CD4-positive, CD25-positive, alpha-beta regulatory T cell (primary cell): ENCODE measurements at places on chromosomes 1 and 21. TPM values are rescaled to one million over a fixed set of nuclear protein-coding genes. Genes with fewer than 3 reads are reported as not detected.

CYP4X1 gene
- polyA plus RNA-seq, result not detected

CCDC24 gene
- polyA plus RNA-seq, result 1.8 TPM

ZNF683 gene
- polyA plus RNA-seq, result 0.55 TPM

C1orf87 gene
- not detected for polyA plus RNA-seq

PRELP gene
- polyA plus RNA-seq, result not detected

TMEM234 gene
- 6.2 TPM for polyA plus RNA-seq

CCDC27 gene
- not detected for polyA plus RNA-seq

SELL gene
- 1,894 TPM for polyA plus RNA-seq

CHI3L1 gene
- not detected for polyA plus RNA-seq

FABP3 gene
- not detected for polyA plus RNA-seq

PTAFR gene
- 0.15 TPM for polyA plus RNA-seq

TARBP1 gene
- 8.8 TPM for polyA plus RNA-seq

HES2 gene
- not detected for polyA plus RNA-seq

PADI2 gene
- 0.08 TPM for polyA plus RNA-seq

NTMT2 gene
- polyA plus RNA-seq, result not detected

KDF1 gene
- 0.91 TPM for polyA plus RNA-seq

LCE3E gene
- polyA plus RNA-seq, result not detected

HES3 gene
- polyA plus RNA-seq, result not detected

SH2D5 gene
- polyA plus RNA-seq, result not detected

LMO4 gene
- polyA plus RNA-seq, result 5.7 TPM

CRYAA gene
- not detected for polyA plus RNA-seq

ERO1B gene
- polyA plus RNA-seq, result 2.8 TPM

SLC44A5 gene
- 2.3 TPM for polyA plus RNA-seq

IPO13 gene
- polyA plus RNA-seq, result 11.6 TPM

ELF3 gene
- polyA plus RNA-seq, result not detected

TSACC gene
- 0.39 TPM for polyA plus RNA-seq

SPRR1A gene
- polyA plus RNA-seq, result not detected

DISP1 gene
- 1.1 TPM for polyA plus RNA-seq

AKR7A3 gene
- polyA plus RNA-seq, result not detected

CIART gene
- 0.56 TPM for polyA plus RNA-seq

KLHDC7A gene
- not detected for polyA plus RNA-seq

LRRC38 gene
- polyA plus RNA-seq, result not detected

FAM110D gene
- polyA plus RNA-seq, result not detected
